Spinal cord (tissue), 10 donors: ENCODE measurements at places on chromosomes 11 and 22. TPM values are rescaled to one million over a fixed set of nuclear protein-coding genes. Genes with fewer than 3 reads are reported as not detected.

GGT1 gene
- polyA plus RNA-seq: 5.1 TPM

- peaks cover 45% of the 10 kb centered on the region for H3K36me3 ChIP-seq
- no peak for DNase-seq
- H3K27ac ChIP-seq: no peak overlapping the region
- no peaks in the 10 kb centered on the region for H3K27me3 ChIP-seq
- no peak overlapping the region for H3K4me3 ChIP-seq
- H3K4me1 ChIP-seq: peaks cover 13% of the 10 kb centered on the region
Observed at GRCh38 chr11:113238721-113239120, 75.7 kb upstream of the TTC12 start.

- H3K27me3 ChIP-seq: no peaks in the 10 kb centered on the region
- H3K4me1 ChIP-seq: peaks cover 62% of the 10 kb centered on the region
- no peak overlapping the region for H3K4me3 ChIP-seq
Observed at GRCh38 chr11:64870176-64870892, 8.1 kb downstream of the EHD1 start.

OR56A1 gene
- polyA plus RNA-seq: not detected
